ENCODE measurements at places on chromosomes 12 and 14.
A peak's percentile ranks its signal among the peaks of the same experiment; 100 is the strongest.

- no peak for DNase-seq
Observed at GRCh38 chr14:54121466-54122027, 164.9 kb upstream of the BMP4 start.

- DNase-seq: no peak
Observed at GRCh38 chr14:93879362-93879983, 47.7 kb upstream of the FAM181A start.

- DNase-seq: no peak
Observed at GRCh38 chr14:23605931-23606585, 27.5 kb upstream of the JPH4 start.

- DNase-seq: no peak
Observed at GRCh38 chr14:23579739-23580138, 1.1 kb upstream of the JPH4 start.

DNA sequence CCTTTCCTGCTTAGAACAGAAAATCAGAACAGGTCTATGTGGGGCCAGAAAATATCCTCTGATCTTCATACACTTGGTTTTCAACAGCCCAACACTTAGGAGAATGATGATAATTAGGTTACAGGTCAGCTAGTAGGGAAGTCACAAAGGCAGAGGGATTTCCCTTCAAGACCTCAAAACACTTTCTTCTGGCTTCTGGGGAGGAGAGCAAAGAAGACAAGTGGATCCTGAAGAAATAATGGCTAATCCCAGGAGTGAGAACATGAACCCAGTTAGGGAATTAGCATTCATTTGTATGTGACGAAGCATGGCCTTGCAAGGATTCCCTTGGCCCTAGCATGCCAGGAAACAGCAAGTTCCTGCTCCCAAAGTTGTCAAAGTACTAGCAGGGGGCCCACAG is 223.3 kb downstream of the BCAT1 start:
- no peak for DNase-seq

- DNase-seq: no peak
Observed at GRCh38 chr14:85058150-85058549, 471.8 kb upstream of the FLRT2 start.

DNA sequence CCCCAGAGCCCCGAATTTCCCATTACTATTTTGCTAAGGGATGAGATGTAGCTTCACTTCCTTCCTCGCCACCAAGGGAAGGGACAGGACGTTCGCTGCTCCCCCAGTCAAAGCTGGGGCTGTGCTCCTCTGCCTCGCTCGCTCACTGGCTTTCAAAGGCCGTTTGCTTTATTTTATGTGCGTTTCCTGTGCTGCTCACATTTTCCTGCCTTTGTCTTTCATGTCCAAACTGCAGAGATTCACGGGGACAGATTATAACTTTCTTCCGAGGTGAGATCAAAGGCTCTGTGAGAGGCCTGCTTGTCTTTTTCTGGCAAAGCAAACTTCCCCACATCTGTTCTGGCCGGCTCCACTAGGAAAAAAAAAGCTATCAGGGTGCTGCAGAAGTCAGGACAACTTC is 76.0 kb upstream of the FZD10 start:
- DNase-seq: no peak

DNA sequence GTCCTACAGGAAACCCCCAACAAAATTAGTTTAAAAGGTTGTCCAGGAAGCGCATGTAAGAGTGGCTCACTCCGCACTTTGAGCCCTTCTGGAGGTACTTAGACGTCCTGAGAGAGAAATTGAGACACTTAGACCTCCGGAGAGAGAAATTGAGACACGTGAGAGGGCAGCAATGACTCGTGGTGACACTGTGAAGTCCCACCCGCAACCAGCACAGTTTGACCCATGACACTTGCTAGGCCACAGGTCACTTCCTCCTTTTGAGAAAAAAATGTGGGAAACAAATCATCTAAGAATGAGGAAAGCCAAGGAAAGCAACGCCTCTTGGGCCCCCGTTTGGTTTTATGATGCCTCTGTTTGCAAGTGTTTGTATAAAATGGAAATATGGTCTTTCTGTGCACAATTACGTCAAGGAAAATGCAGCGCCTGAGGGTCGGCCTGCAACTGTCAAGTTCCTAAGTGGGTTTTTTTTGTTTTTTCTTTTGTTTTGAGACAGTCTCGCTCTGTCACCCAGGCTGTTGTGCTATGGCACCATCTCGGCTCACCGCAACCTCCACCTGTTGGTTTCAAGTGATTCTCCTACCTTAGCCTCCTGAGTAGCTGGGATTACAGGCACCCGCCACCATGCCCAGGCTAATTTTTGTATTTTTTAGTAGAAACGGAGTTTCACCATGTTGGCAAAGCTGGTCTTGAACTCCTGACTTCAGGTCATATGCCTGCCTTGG is 13.6 kb upstream of the CDCA4 start:
- DNase-seq: no peak

GRCh38 chr12:118743896-118744700 is 237.2 kb upstream of the SRRM4 start:
- DNase-seq: no peak

DNA sequence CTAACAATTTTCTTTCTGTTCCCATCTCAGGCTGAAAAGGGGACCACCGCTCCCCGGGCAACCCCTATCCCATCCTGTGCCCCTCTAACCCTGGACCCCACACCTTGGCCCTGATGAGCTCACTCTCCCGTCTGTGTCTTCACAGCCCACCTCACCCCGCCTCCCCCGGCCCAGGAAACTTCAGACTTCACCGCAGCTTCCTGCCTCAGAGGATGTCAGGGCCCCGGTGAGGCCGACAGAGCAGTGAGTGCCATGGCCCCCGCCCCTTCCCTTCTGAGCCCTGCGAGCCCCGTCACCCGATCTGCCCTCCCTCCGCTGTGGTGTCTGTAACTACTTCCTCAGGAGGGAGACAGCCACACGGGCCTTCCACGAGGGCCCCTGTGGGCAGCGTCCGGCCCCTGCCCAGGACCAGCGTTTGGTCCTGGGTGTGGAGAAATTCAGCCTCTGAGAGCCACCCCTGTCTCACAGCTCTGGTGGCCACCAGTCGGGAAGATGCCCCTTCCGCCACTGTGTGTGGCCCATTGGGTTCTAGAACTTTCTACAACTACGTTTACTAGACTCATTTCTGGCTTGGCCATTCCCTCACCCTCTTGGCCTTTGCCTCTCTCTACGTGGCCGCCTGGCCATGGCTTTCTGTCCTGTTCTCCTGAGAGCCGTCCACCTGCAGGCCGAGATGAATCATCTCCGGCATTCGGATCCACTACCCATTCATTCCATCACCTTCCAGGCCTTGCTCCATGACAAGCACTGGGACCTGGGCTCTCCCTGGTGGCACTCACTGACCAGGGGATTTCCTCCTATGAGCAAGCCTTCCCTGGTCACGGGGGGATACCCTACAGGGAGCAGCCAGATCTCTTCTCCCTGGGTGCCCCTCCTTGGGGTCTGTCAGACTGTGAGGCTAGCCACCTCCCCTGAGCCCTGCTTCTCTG is 3.4 kb downstream of the RHOF start:
- DNase-seq: no peak

DNA sequence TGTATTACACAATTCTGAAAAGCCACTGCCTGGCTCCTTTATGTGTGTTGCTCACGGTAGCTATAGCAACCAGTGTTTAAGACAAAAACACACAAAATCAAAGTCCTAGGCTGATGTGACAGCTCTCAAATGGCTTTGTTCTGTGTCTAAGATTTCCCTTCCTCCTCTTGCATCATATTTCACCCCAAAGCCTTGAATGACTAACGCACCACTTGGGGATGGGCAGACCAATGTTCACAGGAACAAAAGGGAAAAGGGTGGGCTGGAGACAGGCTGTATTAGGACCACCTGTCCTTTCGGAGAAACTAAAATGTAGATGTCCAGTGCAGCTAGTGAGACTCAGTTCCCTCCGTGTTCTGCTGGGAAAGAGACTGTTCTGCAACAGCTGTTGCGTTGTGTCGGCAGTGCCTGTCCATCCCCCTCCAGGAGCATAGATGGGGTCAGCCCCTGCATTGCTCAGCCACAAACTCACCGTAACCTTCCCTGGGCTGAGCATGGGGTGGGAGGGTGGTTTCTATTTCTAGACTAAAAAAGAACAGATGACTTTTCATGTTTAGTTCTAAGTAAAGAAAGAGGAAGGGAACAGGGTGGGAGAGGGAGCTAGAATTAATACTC is 26.8 kb upstream of the DAAM1 start:
- DNase-seq: peak; percentile 37

GRCh38 chr12:114342656-114343055 is 63.3 kb downstream of the TBX5 start:
- DNase-seq: no peak

- no peak for DNase-seq
Observed at GRCh38 chr12:21370845-21371449, 1.8 kb upstream of the IAPP start.

DNA sequence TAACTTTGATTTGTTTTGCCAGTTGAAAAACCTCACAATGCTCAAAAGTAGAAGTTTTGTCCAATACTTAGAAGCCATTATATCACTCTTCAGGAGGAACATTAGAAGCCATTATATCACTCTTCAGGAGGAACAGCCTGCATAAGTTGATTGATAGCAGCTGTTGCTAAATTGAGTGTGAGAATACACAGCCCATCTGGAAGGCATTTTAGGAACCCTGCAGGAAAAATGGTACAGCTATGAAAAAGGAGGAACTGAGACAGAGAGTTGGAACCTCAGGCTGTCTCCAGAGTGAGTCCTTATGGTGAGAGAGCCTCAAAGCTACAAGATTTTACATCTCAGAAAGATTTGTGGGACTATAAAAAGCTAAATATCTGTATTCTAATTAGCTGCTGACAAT is 207.0 kb downstream of the MYRFL start:
- no peak for DNase-seq

GRCh38 chr12:50579757-50580267 is 75.0 kb downstream of the DIP2B start:
- DNase-seq: no peak

- peak; percentile 5 for DNase-seq
Observed at GRCh38 chr14:56844406-56845002, 34.2 kb upstream of the OTX2 start.

DNA sequence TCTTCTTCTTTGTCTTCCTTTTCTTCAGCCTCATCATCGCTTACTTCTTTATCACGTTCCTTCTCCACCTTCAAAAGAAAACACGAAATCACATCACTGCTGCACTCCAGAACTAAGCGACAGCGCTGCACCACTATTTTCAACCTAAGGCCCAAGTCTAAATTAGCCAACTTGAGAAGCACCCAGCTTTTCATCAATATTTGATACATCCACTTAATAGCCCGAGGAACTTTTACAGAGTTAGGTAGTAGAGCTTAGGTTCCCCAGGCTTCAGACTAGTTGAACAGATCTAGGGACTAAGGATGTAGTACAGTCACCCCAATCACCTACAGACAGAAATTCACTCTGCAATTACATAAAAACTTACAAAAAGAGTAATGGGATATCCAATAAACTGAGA is 1.9 kb downstream of the HSP90AA1 start:
- no peak for DNase-seq

GRCh38 chr14:58716706-58717105 is 78.9 kb downstream of the DACT1 start:
- no peak for DNase-seq

- no peak for DNase-seq
Observed at GRCh38 chr14:105853089-105853906, 326.9 kb downstream of the TMEM121 start.

DNA sequence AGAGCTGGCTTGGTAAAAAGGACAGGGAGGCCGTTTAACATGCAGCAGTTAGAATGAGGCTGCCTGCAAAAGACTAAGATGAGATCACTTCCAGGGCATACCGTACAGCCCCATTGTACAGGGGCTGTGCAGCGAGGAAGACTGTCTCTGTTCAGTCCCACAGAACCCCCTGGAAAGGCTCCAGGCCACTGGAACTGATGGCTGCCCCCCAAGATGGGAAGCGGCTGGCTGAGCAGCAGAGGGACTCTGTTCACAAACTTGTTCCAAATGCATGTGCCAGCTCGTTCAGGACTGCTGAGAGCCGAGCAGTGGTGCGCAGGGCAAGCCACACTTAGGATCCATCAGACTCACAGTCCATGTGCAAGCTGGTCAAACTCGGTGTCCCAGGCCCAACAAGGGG is 82.9 kb downstream of the CHGA start:
- no peak for DNase-seq

DNA sequence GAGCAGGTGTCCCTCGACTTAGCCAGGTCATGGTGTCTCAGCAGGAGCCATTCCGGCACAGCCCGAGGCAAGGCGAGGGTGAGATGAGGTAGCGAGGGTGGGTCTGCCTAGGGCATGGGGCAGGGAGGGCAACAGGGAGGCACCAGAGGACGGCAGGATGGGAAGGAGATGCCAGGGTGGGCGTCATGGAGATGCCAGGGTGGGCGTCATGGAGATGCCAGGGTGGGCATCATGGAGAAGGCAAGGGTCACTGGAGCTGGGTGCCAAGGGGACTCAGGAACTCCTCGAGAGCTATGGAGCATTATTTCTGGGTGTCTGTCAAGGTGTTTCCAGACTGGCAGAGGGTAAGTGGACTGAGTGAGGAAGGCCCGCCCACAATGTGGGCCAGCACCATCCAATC is 7.4 kb downstream of the DEGS2 start:
- DNase-seq: no peak

GRCh38 chr12:109523071-109523470 is 45.6 kb downstream of the UBE3B start:
- DNase-seq: no peak

GRCh38 chr14:67668559-67668958 is 5.9 kb downstream of the VTI1B start:
- no peak for DNase-seq

- no peak for DNase-seq
Observed at GRCh38 chr12:81181691-81182090, 103.8 kb downstream of the ACSS3 start.

- DNase-seq: no peak
Observed at GRCh38 chr12:1182069-1182468, 191.0 kb downstream of the ERC1 start.

DNA sequence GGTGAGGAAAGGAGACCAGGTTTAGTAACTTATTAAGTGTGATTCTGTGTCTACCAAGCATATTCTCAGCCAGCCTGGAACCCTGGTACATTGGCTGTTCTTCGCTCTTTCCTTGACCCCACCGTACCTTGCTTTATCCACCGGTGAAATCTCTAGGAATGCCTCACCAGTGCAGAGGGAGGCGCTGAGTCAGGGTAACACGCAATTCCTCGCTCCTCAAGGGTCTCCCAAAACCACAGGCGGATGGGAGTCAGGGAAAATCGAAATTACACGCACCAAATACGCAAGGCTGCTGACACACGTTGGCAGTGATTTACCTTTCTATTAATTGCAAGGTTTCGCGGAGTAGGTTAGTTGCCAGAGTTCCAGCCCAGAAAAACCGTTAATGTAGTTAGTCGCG is 845 bp downstream of the L3HYPDH start:
- DNase-seq: no peak

GRCh38 chr14:105343194-105343593 is 28.6 kb downstream of the PACS2 start:
- no peak for DNase-seq

GRCh38 chr12:22531205-22531604 is 13.1 kb downstream of the C2CD5 start:
- DNase-seq: no peak

GRCh38 chr12:112409906-112410244 is 470 bp upstream of the RPL6 start:
- no peak for DNase-seq
